ACHN (cell line): ENCODE measurements at places on chromosomes 16 and 17.
A peak's percentile ranks its signal among the peaks of the same experiment; 100 is the strongest.

GRCh38 chr17:40153603-40154236, 13.4 kb downstream of the CASC3 start:
- no peak for DNase-seq

DNA sequence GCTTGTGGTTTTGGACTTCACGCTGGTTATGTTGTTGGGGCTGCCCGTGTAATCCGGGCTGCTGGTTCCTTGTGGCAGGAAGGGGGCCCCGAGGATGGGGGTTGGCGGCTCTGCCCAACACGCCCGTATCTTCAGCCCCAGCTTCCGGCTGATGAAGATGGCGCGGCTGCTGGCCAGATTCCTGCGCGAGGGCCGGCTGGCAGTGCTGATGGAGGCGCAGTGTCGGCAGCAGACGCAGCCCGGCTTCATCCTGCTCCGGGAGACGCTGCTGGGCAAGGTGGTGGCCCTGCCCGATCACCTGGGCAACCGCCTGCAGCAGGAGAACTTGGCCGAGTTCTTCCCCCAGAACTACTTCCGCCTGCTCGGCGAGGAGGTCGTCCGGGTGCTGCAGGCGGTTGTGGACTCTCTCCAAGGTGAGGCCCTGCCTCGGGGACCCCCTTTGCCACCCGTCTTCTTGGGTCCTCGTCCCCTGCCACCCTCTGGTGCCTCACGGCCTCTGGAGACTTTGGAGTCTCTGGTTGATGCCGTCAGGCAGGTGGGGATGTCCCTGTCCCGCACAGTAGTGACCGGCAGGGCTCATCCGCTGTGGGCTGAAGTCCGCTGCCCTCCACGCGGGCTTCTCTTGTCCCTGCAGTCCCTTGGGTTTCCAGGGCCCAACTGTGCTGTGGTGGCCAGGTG, 2.2 kb downstream of the TELO2 start:
- DNase-seq = no peak

DNA sequence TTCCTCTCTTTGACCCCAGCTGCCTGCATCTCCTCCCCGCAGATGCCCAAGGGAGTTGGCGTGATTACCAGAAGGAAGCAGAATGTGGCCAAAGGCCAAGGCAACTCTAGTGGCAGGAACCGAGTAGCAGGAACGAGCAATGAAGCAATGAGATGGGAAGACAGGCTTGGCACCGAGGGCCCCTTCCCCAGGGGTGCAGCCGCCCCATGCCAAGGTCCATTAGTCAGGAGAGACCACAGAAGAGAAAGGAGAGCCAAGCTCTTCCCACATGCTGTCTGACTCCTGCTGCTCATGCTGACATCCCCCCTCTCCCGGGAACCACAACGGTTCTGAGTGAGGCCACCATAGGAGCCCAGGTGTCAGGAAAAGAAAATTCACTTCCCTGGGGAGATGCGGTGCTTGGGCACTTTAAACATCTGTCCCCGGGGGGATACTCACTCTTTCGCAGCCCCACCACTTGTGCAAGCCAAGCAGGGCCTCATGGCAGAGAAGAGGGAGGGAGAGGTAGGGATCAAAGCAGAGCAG, 67.4 kb downstream of the MYO18A start:
- DNase-seq = peak; percentile 90

DNA sequence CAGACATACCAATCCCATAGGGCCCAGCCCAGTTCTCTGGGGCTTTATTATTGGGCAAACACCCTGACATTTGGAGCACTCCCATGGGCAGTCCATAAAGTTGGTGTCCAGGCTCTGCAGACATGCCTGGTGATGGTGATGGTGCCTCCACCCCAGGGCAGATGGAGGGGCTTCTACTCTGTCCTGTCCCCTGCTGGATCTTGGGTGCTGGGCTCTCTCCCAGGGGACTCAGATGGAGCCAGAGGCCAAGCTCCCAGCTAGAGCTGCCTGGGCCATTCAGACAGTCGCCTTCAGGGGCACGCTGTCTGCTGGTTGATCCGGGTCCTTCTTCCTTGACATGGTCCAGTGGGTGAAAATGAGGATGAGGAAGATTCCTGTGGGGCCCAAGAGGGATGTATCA, 10.6 kb downstream of the CDH16 start:
- no peak for DNase-seq

- DNase-seq = no peak
Measured at GRCh38 chr17:34269969-34270368, at the start of gene CCL7. CCL7 (plus strand) TSS chr17:34270221; CDS start chr17:34270291, 70 bp downstream.

- DNase-seq = no peak
Measured at GRCh38 chr16:27994686-27995085, 68.8 kb downstream of the GSG1L start.

DNA sequence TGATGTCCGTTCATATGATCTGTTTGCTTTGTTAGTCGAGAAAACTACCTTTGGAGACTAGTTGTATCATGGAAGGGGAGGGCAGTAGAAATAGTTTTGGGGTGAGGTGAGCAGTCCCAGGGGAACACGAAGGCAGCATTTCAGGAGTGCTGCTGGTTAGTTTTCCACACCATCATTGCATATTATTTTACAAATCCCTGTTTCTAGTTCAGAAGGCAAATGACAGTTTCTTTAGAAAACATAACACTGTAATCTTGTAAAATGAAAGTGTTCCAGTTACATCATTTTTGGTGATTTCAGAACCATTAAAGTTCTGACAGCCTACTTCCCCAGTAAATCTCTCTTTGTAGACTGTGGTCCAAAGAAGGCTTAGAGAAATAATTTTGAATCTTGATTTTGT, 25.4 kb downstream of the BANP start:
- no peak for DNase-seq

- DNase-seq = no peak
Measured at GRCh38 chr17:69198238-69198637, 30.4 kb downstream of the ABCA10 start.

GRCh38 chr16:54402270-54402669, 115.7 kb upstream of the IRX3 start:
- DNase-seq = no peak

- DNase-seq = no peak
Measured at GRCh38 chr16:4660454-4661007, 32.8 kb upstream of the NUDT16L1 start.

DNA sequence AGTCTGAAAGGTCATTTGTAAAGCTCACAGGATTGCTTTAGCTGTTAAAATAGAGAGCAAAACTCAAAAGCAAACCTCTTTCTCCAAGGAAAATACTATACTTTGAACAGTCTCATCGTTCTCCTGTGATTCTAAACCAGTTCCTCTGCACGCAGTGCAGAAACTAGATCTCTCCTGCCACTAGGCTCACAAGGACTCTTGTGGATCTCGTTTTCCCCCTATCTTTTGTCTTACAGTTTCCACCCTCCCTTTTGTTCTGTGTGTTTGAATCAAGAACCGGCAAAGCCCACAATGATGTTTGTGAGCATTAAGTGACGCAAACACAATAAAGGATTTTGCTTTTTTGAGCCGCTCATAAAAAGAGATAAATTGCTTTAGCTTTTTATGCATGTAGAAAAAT, 1103.5 kb upstream of the RBFOX1 start:
- no peak for DNase-seq

DNA sequence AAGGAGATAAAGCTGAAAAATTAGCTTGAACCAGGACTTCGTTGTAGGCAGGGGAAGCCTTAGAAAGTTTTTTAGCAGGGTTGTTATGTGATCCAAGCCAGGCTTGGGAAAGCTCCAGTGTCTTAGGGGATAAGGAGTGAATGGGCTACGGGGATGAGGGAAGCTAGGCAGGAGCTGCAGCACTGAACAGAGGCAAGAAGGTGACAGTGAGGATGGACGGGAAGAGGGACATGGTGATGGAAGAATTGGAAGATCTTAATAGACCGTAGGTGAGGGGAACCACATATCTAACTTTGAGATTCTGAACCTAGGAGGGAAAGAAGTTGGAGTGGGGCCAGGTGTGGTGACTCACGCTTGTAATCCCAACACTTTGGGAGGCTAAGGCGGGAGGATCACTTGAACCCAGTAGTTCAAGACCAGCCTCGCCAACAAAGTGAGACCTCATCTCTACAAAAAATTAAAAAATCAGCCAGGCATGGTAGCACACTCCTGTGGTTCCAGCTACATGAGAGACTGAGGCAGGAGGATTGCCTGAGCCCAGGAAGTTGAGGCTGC, 3.2 kb downstream of the RHBDL3 start:
- DNase-seq = no peak

GRCh38 chr16:63614429-63614828, 1507.4 kb downstream of the CDH11 start:
- no peak for DNase-seq

DNA sequence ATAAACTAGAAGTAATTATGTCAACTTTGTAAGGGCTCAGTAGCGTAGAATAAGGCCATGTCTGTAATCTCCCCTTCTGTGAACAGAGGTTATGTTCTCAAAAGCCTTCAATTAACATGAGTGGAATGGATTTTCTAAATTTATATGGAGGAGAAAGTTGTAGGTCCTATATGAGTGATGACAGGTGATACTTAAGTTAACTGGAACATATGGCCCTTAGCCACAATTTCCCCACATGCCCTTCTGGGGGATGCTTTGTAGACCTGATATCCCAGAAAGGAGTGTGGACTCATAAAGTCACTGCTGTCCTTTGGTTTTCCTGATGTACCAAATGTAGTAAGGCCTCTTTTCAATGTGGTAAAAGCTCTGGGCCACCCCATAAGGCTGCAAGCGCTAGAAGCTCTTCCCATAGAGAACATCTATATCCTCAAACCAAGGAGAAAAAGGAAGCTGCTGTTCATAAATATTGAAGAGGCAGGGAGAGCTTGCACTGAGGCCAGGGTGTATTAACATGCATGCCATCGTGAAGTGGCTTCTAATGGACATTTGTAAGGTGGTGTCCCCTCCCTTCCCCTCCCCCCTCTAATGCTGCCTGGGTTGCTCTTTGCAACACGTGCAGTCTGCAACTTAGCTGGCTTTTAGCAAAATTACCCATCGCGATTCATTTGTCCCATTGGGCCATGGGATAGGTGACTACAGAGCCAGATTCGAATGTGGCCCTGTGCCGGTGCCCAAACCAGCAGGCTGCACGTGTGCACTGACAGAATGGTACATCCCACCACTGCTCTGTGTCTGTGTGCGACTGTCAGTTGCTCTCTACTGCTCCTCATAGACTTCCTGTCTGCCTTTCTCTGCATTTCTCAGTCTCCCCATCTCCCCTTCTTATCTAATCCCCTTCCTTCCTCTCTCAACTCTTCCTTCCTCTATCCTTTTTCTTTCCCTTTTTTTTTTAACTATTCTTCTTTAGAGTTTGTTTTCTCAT, 269.0 kb downstream of the WWOX start:
- DNase-seq = no peak

- DNase-seq = no peak
Measured at GRCh38 chr17:10249271-10250010, 51.0 kb upstream of the GAS7 start.

- DNase-seq = no peak
Measured at GRCh38 chr17:83155128-83156121, 76.0 kb downstream of the METRNL start.

- DNase-seq = no peak
Measured at GRCh38 chr16:28823291-28823872, 583 bp downstream of the ATXN2L start.

DNA sequence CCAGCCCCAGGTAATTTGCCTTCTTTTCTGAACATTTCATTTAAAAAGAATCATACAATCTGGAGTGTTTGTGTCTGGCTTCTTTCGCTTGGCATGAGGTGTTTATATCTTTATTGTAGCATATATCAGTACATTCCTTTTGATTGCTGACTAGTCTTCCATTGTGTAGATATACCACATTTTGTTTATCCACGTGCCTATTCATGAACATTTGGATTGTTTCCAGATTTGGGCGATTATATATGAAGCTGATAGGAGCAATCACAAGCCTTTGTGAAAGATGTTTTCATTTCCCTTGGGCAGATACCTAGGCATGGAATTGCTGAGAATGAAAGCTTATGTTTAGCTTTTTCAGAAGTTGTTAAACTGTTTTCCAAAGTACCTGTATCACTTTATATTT, 120.3 kb downstream of the AATF start:
- no peak for DNase-seq

GRCh38 chr17:67942810-67943209, 53.5 kb downstream of the C17orf58 start:
- DNase-seq = peak; percentile 33

GRCh38 chr17:65797101-65797500, 235.7 kb upstream of the AXIN2 start:
- DNase-seq = no peak

GRCh38 chr17:14997290-14997689, 267.8 kb downstream of the PMP22 start:
- DNase-seq = no peak

- DNase-seq = no peak
Measured at GRCh38 chr17:74116087-74116717, 87.3 kb upstream of the RPL38 start.
